NCI-H2107 (cell line): ENCODE measurements at places on chromosomes 11 and 22.

GRCh38 chr11:118690553-118691304, 11.3 kb upstream of the TREH start:
- DNase-seq: no peak

DNA sequence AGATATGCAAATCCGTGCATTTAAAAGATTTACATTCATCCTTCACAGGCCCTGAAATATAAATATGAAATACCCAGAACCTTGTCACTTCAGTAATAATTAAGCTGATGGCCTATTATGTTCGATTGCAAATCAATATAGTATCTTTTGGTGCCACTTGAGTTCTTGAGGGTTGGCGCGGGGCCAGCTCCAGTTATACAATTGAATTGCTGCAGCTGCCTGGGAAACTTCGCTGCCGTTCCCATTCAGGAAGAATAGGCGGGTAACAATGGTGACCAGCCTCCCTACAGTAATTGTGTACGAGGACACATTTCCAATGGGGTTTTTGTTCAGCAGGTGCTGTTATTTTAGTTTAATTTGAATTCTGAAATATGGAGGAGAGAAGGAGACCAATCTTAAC, 451.2 kb downstream of the INSC start:
- peak; percentile 86 for DNase-seq

DNA sequence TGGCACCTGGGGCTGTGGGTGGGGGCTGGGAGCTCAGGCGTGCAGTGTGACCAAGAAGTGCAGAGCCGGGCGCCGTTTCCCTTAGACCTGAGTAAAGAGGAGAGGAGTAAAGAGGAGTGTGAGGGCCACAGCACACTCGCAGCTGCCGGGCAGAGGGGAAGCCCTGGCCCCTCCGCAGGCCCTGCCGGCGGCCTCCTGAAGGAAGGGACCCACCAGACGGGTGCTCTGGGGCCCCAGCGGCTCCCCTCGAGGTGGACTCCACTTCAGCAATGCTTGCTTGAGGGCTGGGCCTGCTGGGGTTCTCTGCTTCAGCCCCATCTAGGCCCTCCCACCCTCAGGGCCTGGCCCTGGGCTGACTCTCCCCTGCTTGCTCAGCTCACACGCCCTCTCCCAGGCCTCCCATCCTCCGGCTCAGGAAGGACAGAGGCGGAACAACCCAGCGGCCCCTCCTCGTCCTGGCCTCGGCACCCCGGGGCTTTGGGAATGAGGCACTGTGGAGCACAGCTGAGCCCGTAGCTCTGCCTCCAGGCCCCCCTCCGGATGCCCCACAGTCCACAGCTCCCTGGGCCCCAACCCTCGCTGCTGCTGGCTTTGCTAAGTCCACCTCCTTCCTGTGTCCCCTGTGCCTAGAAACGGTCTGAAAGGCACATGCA, 1198.7 kb downstream of the BRD1 start:
- DNase-seq: no peak

GRCh38 chr22:35154937-35155387, 89.0 kb downstream of the ISX start:
- DNase-seq: no peak

- DNase-seq: no peak
Measured at GRCh38 chr22:36923131-36923788, 9.8 kb downstream of the CSF2RB start.

GRCh38 chr22:35630387-35630793, 13.3 kb upstream of the MB start:
- DNase-seq: no peak

GRCh38 chr22:46968359-46968740, 205.9 kb downstream of the TBC1D22A start:
- no peak for DNase-seq

DNA sequence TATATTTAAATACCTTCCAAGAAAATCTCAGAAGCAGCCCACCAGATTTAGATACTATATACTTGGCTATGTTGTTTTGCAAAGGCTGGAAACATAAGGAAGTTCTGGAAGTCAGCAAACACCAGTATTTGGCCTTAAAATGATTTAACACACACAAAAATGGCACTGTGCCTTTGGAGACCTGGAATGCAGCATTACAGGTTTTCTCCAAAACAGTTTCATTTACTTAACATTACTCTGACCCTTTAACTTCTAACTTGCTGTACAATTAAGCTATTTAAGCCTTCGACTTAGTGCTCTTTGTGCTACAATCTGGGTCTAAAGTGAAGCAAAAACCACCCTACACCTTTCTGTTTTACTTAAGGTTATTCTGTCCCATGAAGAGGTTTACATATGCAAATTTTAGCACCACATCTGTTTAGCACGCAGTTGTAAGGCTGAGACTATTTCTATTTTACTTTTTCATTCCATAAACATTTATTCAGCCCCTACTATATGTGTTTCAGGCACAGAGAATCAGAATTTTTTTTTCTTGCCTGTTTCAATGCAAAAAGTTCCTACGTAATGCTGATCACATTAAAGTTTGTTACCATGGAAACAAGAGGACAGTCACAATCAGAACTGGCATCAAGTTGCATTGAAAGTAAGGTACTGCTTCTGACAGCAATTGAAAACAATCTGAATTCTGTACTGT, 70.3 kb downstream of the MAML2 start:
- no peak for DNase-seq

- no peak for DNase-seq
Measured at GRCh38 chr11:34631737-34632104, 10.8 kb downstream of the EHF start.

DNA sequence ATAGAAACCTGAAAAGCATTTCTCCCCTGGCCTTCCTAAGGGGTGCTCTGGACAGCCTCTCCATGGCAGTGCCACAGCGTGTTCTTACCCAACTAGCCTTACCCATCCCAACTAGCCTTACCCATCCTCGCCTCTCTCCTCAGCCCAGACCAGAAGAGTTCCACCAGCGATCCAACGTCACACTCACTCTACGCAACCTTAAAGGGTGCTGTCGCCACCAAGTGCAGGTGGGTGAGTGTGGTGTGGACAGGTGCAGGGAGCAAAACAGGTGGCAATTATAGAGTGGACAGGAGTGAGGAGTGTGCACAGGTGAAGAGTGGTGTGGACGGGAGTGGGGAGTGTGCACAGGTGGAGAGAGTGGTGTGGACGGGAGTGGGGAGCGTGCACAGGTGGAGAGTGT, 17.8 kb downstream of the TMEM121B start:
- DNase-seq: no peak

- DNase-seq: no peak
Measured at GRCh38 chr11:42870480-42870879, 441.3 kb upstream of the API5 start.

DNA sequence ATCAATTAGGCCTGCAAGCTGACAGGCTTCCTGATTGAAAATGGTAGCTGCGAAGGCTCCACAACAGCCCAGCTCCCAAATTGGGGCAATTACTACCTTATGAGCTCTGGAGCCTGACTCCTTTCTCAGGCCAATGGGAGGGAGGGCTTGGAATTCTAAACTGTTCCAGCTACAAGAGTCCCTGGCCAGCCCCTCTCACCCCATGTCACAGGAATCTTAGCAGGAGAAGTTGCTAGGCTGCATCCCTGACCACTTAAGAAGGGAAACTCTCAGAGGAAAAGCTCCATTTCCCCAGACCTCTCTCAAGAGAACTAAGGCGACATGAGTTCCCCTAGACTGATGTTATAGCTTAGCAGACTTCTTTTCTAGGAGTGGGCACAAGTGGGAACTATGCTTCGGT, 4.9 kb downstream of the LRP4 start:
- no peak for DNase-seq

- no peak for DNase-seq
Measured at GRCh38 chr11:111302298-111302697, 4.0 kb downstream of the POU2AF3 start.

- DNase-seq: no peak
Measured at GRCh38 chr11:11141065-11141464, 212.0 kb downstream of the CSNK2A3 start.

- DNase-seq: no peak
Measured at GRCh38 chr11:62104816-62105653, 18.8 kb upstream of the INCENP start.

GRCh38 chr22:31584804-31585160, 77.2 kb downstream of the PISD start:
- no peak for DNase-seq

- DNase-seq: no peak
Measured at GRCh38 chr22:43628250-43628649, 183.9 kb downstream of the EFCAB6 start.
